Aorta (tissue), 5 donors: ENCODE measurements at places on chromosomes 3 and 15.

DNA sequence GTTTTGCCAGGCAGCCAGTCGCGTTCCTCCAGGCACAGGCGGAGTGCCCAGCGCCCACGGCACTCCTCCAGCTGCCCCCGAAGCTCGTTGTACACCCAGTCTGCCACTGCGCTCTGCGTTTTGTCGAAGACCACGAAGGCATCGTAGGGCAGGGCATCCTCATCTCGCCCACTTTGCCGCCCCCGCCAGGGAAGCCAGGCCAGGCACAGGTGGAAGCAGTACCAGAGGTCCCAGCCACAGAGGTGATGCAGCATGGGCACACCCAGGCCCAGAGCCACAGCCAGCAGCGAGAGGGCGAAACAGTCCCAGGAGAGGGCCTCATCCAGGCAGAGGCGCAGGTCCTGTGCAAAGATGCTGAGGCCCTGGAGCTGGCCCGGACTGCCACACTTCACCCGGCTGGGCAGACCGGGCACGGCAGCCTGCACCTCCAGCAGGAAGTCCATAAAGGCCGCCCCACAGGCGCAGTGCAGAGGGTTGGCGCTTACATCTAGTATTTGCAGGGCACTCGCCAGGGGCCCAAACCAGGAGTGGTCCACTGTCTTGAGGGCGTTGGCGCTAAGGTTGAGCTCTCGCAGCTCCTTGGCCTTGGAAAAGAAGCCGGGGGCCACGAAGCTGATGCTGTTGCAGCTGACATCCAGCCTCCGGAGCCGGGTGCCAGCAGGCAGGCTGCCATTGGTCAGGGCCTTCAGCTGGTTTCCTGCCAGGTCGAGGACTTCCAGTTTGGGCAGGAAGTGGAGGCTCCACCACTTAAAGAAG lies 3.7 kb downstream of the TLR9 start:
- no peaks in the 10 kb centered on the region for H3K36me3 ChIP-seq
- no peaks in the 10 kb centered on the region for H3K4me1 ChIP-seq
- no peak overlapping the region for H3K27ac ChIP-seq
- DNase-seq: no peak

- H3K4me3 ChIP-seq: no peak overlapping the region
- H3K4me1 ChIP-seq: no peaks in the 10 kb centered on the region
- no peak overlapping the region for H3K27ac ChIP-seq
Observed at GRCh38 chr15:76253691-76254473, 57.4 kb downstream of the ETFA start.

GRCh38 chr3:170762064-170762463 lies 107.9 kb downstream of the RPL22L1 start:
- no peaks in the 10 kb centered on the region for H3K36me3 ChIP-seq
- DNase-seq: no peak
- H3K27me3 ChIP-seq: no peaks in the 10 kb centered on the region

DNA sequence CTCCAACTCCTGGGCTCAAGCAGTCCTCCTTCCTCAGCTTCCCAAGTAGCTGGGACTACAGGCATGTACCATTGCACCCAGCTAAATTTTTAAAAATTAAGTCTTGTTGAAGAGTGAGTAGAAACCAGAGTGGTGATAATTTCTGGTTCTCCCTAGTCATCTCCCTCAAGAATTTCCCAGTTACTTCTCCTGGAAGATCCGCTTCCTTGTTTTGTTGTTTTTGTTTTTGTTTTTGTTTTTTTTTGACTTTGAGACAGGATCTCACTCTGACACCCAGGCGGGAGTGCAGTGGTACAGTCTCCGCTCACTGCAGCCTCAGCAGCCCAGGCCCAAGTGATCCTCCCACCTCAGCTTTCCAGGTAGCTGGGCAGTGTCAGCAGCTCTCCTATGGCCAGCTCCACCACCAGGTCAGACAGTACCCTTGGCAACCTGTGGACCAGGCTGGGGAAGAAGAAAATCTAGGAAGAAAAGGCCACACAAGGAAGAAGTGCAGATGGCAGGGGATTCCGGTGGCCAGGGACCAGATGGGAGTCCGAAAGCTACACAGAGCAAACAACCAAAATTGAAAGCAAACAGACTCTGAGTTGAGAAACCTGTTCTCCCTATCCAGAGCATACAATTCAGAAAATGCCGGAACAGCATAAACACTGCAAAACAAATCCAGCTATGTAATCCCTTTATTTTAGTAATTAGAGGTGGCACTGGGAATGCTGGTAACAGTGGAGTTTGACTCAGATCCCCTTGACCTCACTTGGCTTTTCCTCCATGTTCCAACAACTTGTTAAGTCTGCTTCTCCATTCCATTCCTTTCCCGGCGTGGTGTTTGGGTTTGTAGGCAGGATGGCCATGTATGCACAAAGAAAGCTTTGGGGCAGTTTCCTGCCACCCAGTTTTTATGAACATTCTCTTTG lies 266.6 kb upstream of the CTDSPL start:
- H3K4me3 ChIP-seq: no peak overlapping the region
- no peak for DNase-seq
- no peaks in the 10 kb centered on the region for H3K36me3 ChIP-seq
- no peaks in the 10 kb centered on the region for H3K27me3 ChIP-seq

DNA sequence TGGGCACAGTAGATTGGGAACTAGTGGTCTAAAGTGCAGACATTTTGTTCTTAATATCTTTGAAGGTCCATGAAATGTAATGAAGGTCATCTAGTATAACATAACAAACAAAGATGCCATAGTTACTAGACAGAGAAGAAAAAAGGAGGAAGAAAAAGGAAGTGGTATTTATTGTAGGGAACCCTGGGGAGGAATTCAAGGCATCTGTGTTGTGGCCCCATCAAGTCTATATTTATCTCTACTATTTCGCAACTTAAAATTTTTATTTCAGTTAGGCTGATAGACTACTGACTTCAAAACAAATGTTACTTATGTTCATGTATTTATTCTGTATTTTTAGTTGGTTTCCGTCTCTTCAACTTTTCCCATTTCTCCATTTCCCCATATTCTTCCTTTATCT lies 48.9 kb upstream of the ZDHHC23 start:
- H3K27ac ChIP-seq: no peak overlapping the region
- DNase-seq: no peak
- H3K4me3 ChIP-seq: no peak overlapping the region
- no peaks in the 10 kb centered on the region for H3K36me3 ChIP-seq

DNA sequence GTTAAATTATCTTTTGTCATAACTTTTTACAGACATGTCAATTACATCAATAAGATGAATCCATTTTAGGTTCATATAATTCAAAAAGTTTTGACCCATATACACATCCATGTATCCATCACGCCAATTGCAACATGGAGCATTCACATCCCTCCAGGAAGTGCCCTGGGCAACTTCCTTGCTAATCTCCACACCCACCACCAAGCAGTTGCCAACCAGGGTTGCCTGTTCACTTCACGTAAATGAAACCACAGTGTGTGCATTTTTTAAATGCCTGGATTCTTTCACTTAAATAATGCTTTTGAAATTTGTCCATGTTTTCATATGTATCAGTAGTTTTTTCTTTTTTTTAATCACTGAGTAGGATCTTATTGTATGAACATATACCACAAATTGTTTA lies 40.7 kb upstream of the LYZL4 start:
- H3K27me3 ChIP-seq: no peaks in the 10 kb centered on the region
- no peak overlapping the region for H3K27ac ChIP-seq
- no peak overlapping the region for H3K4me3 ChIP-seq
- DNase-seq: no peak
- peaks cover 3% of the 10 kb centered on the region for H3K4me1 ChIP-seq

GRCh38 chr3:134753999-134754742 lies 40.9 kb upstream of the EPHB1 start:
- no peaks in the 10 kb centered on the region for H3K4me1 ChIP-seq
- H3K36me3 ChIP-seq: no peaks in the 10 kb centered on the region
- no peak for DNase-seq
- H3K27me3 ChIP-seq: no peaks in the 10 kb centered on the region
- no peak overlapping the region for H3K4me3 ChIP-seq
- H3K27ac ChIP-seq: no peak overlapping the region

- DNase-seq: no peak
- no peak overlapping the region for H3K27ac ChIP-seq
- no peak overlapping the region for H3K4me3 ChIP-seq
- no peaks in the 10 kb centered on the region for H3K27me3 ChIP-seq
- H3K4me1 ChIP-seq: no peaks in the 10 kb centered on the region
Observed at GRCh38 chr15:80596521-80596976, 98.6 kb upstream of the ABHD17C start.

GRCh38 chr3:56870436-56870835 lies 68.7 kb upstream of the ARHGEF3 start:
- no peaks in the 10 kb centered on the region for H3K36me3 ChIP-seq
- no peak for DNase-seq
- no peak overlapping the region for H3K27ac ChIP-seq
- no peaks in the 10 kb centered on the region for H3K4me1 ChIP-seq
- no peak overlapping the region for H3K4me3 ChIP-seq
- H3K27me3 ChIP-seq: no peaks in the 10 kb centered on the region

- H3K4me1 ChIP-seq: no peaks in the 10 kb centered on the region
- no peak for DNase-seq
- no peaks in the 10 kb centered on the region for H3K27me3 ChIP-seq
- peak within 1 kb of the TSS; percentile 44 for H3K4me3 ChIP-seq
- H3K27ac ChIP-seq: no peak within 1 kb of the TSS
Observed at GRCh38 chr3:9951962-9952805, at the start of gene PRRT3. Gene PRRT3 (minus strand): TSS chr3:9952408. CDS start chr3:9950115, 2,293 bp downstream.

DNA sequence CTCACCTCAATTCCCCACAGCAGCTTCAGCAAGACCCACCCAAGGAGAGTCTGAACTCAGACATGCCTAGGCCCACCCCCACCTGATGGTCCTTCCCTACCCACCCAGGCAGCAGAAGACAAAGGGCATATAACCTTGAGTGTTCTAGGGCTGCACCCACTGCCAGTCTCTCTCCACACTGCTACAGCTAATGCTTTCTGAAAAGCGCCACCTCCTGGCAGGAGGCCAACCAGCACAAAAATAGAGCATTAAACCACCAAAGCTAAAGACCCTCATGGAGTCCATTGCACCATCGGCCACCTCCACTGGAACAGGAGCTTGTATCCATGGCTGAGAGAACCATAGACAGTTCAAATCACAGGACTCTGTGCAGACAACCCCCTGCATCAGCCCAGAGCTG lies 11.3 kb upstream of the RPL39L start:
- H3K36me3 ChIP-seq: no peaks in the 10 kb centered on the region
- no peaks in the 10 kb centered on the region for H3K4me1 ChIP-seq
- no peak overlapping the region for H3K4me3 ChIP-seq
- no peaks in the 10 kb centered on the region for H3K27me3 ChIP-seq

DNA sequence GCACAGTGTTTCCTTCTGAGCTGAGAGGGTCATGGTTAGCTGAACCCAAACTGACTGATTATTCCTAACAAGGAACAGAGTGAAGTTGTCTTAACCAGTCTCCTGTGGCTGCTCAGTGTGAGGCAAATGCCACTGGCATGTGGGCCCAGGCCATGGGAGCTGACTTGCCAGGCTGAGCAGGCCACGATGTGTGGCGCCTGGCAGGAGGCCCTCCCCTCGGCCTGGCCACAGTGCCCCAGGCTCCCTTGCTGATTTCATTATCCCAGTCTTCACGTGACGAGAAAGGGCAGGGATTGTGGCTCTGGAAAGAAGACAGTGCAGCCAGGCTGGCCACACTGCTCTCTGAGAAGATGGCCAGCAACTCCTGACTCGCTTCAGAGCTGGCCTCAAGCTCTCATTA lies 58.8 kb downstream of the SLCO2A1 start:
- H3K36me3 ChIP-seq: no peaks in the 10 kb centered on the region
- DNase-seq: no peak
- H3K27ac ChIP-seq: no peak overlapping the region
- H3K4me1 ChIP-seq: no peaks in the 10 kb centered on the region

DNA sequence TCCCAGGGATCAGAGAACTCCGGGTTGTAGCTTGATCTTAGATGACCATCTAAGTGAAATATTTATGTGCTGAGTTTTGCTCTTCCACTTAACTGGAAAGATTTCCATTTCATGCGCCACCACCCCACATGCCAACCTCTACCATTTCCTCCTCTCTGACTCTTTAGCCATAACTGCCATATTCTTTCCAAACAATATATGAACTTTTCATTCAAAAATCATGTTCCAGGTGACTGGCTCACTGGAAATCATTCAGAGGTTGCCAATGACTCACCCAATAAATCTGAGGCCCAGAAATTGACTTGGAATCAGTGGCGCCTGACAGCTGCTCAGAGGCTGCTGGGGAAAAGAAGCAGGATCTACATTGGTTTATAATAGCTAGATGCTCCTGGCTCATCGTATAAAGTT lies 31.6 kb upstream of the FAM174B start:
- H3K27me3 ChIP-seq: no peaks in the 10 kb centered on the region
- no peak for DNase-seq

DNA sequence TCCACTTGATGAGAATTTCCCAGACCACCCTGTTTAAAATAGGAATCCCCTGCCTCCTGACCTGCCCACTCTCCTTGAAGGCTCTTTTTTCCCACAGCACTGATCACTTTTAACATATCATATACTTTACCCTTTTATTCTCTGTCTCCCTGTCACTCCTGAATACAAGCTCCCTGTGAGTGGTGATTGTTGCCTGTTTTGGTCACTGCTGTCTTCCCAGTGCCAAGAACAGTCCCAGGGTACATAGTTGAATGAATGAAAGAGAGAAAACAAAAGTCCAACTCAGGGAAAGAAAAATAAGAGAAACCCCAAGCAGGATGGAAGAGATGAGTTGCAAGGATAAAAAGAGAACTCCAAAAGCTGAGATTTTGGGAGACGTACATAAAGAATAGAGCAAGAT lies 500.3 kb upstream of the LMCD1 start:
- no peaks in the 10 kb centered on the region for H3K4me1 ChIP-seq
- no peak overlapping the region for H3K27ac ChIP-seq
- H3K36me3 ChIP-seq: no peaks in the 10 kb centered on the region

DNA sequence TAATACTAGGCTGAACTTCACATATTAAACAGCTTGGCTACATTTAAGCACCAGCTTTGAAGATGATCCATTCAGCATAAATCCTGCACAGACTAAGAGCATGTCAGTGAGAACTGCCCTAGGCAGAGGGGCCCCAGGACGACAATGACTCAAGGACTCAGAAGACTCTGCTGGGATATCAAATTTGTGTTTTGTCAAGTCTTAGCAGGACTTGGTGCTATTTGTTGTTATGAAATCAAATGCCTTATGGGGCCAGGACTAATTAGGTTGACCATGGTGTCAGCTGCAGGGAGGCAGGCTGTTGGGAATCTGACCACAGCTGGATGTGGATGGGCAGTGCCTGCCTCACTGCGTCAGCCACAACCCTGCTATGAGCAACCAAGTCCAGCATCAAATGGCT lies 91.8 kb downstream of the RYR3 start:
- DNase-seq: no peak
- no peak overlapping the region for H3K4me3 ChIP-seq
- no peaks in the 10 kb centered on the region for H3K27me3 ChIP-seq
- H3K27ac ChIP-seq: no peak overlapping the region
- no peaks in the 10 kb centered on the region for H3K4me1 ChIP-seq

- H3K27me3 ChIP-seq: no peaks in the 10 kb centered on the region
- H3K4me1 ChIP-seq: no peaks in the 10 kb centered on the region
- DNase-seq: no peak
- no peak overlapping the region for H3K4me3 ChIP-seq
- no peaks in the 10 kb centered on the region for H3K36me3 ChIP-seq
- no peak overlapping the region for H3K27ac ChIP-seq
Observed at GRCh38 chr3:115279939-115280338, 132.9 kb upstream of the ZBTB20 start.
